ENCODE measurements at places on chromosomes 6 and 20.

- H3K4me1 ChIP-seq: peaks cover 18% of the 10 kb centered on the region
- no peaks in the 10 kb centered on the region for H3K36me3 ChIP-seq
- DNase-seq: no peak
- no peak overlapping the region for H3K27ac ChIP-seq
- no peak overlapping the region for H3K4me3 ChIP-seq
- peaks cover 12% of the 10 kb centered on the region for H3K27me3 ChIP-seq
Measured at GRCh38 chr6:170522565-170523183, 30.4 kb downstream of the PSMB1 start.

DNA sequence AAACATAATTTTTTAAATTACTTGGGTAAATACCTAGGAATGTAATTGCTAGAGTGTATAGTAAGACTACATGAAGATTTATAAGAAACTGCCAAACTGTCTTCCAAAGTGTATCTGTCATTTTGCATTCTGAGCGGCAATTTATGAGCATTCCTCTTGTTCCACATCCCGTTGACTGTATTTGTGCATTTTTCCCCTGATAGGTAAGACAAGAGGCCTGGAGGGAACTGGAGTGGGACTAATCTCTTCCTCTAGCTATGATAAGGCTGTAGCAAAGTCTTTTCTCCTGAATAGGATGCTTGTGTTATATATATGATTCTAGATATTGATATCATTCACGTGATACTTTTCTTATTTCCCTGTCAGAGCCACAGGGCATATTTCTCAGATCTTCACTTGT is 1557.5 kb downstream of the GRIK2 start:
- no peaks in the 10 kb centered on the region for H3K4me1 ChIP-seq
- no peak for DNase-seq
- H3K36me3 ChIP-seq: no peaks in the 10 kb centered on the region
- no peak overlapping the region for H3K4me3 ChIP-seq
- H3K27me3 ChIP-seq: no peaks in the 10 kb centered on the region

GRCh38 chr20:35171753-35172433 is at the start of gene PROCR:
Gene PROCR (plus strand): TSS chr20:35172072. CDS start chr20:35172155, 83 bp downstream.
- peak within 1 kb of the TSS; percentile 31 for H3K27ac ChIP-seq
- no peaks in the 10 kb centered on the region for H3K36me3 ChIP-seq
- H3K4me1 ChIP-seq: peaks cover 15% of the 10 kb centered on the region
- H3K4me3 ChIP-seq: peak within 1 kb of the TSS; percentile 24
- peak; percentile 21 for DNase-seq

DNA sequence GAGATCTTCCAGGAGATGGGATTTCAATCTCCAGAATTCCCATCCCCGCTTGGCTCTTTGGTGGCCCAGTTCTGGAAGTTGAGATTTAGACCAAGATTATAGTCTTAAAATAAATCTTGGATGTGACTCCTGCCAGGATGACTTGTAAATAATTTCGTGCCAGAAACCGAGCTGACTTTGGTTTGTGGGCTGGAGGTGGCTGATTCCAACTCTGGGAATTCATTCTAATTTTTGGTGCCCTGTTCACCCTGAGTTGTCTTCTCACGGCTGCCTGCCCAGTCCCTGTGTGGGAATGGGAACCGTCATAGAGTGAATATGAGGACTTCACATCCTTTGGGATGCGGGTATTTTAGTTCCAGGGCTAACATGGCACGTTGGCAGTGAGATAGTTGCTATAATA is 64.8 kb downstream of the JARID2 start:
- H3K27ac ChIP-seq: no peak overlapping the region
- H3K27me3 ChIP-seq: no peaks in the 10 kb centered on the region
- peaks cover 41% of the 10 kb centered on the region for H3K4me1 ChIP-seq
- H3K36me3 ChIP-seq: no peaks in the 10 kb centered on the region
- no peak for DNase-seq

- no peak overlapping the region for H3K27ac ChIP-seq
- H3K36me3 ChIP-seq: no peaks in the 10 kb centered on the region
- no peaks in the 10 kb centered on the region for H3K4me1 ChIP-seq
- H3K27me3 ChIP-seq: no peaks in the 10 kb centered on the region
- no peak for DNase-seq
Measured at GRCh38 chr6:92979281-92979680, 440.1 kb downstream of the EPHA7 start.
